ENCODE measurements at places on chromosomes 1 and 21.

GRCh38 chr1:43499898-43500297 is 30.8 kb upstream of the PTPRF start:
- DNase-seq, result no peak

GRCh38 chr1:33328817-33329216 is 7.9 kb upstream of the A3GALT2 start:
- no peak for DNase-seq

- no peak for DNase-seq
Measured at GRCh38 chr1:178142806-178143205, 48.9 kb downstream of the RASAL2 start.

- no peak for DNase-seq
Measured at GRCh38 chr1:8684590-8684989, 132.8 kb downstream of the RERE start.

GRCh38 chr1:246200738-246201137 is 306.3 kb downstream of the SMYD3 start:
- DNase-seq, result no peak

GRCh38 chr1:240737766-240738265 is 125.9 kb upstream of the GREM2 start:
- DNase-seq, result no peak

DNA sequence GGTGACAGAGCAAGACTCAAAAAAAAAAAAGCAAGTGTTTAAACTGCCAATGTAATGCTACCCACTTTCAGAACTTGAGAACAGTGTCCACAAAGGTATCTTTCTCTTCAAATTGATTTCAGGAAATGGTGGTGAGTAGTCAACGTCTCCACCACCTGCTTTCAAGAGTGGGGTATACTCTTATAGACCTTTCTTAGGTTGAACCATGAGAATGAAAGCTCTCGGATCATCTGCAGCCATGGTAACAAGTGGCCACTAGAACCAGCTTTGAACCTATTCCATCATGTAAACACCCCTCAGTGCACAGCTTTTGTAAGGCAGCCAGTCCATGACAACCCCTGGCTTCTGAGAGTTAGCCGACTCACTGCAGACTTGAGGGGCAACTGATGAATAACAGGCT is 107.4 kb downstream of the NTPCR start:
- DNase-seq, result no peak

DNA sequence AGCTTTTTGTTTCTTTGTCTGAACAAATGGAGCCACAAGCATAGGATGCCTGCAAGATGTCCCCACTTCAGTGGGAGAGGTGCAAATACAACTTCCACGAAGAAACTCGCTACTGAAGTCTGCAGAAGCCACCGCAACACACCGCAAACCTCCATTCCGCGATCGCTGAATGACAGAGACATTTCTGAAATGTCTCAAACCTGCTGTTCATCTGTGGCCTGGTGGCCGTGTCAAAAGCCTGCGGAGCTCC is 1.0 kb downstream of the TP53BP2 start:
- no peak for DNase-seq

DNA sequence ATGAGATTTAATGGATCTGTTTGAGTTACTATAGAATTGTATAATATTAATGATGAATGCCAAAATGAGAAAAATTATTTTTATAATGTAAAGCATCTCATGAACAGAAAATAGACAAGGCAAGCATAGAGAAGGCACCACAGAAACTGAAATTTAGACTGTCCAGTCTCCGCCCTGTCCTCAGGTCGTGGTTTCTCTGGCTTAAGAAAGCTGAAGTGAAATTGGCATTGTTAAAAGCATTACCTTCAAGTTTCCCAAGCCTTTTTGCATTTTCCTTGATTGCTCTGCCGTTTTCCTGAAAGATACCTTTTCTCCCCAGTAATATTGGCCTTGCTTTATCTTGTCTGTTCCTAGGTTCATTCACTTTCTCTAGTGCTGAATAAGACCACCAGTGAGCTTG is 58.0 kb downstream of the VPS13D start:
- no peak for DNase-seq

GRCh38 chr21:32946654-32947053 is 79.1 kb upstream of the OLIG2 start:
- no peak for DNase-seq

DNA sequence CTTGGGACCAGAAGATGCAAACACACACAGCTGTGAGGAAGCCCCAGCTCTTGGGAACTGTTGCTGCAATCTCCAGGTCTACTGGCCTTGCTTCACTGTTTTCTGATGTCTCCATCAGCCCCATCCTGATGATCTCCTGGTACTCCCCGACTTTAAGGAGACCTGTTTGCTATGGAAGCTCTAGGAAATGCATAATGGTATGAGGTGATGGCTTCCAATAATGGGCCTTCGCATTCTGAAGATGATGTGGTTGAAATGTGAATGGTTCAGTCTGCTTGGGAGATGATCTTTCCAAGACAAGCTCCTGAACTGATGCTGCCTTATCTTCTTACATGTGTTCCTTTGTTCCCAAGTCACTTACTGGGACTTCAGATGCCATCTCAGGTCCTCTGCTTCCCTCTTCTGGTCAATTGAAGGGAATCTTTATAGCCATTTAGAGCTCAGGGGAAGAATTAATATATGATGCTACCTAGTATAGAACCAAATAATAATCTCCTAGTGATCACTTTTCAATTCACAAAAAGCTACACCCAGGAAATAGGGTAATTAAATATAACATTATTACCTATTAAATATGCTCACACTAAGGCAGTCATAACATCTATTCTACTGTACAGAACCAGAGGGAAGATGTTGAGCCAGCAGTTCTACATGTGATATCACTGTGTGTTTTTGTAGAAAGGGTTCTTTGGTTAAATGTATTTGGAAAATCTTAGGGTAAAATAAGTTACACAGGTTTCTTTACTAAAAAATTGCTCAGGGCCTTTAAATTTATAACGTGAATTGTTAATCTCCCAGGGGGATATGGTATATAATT is 73.9 kb upstream of the VTCN1 start:
- peak; percentile 28 for DNase-seq

GRCh38 chr1:96865731-96866685 is 144.4 kb downstream of the PTBP2 start:
- peak; percentile 99 for DNase-seq

DNA sequence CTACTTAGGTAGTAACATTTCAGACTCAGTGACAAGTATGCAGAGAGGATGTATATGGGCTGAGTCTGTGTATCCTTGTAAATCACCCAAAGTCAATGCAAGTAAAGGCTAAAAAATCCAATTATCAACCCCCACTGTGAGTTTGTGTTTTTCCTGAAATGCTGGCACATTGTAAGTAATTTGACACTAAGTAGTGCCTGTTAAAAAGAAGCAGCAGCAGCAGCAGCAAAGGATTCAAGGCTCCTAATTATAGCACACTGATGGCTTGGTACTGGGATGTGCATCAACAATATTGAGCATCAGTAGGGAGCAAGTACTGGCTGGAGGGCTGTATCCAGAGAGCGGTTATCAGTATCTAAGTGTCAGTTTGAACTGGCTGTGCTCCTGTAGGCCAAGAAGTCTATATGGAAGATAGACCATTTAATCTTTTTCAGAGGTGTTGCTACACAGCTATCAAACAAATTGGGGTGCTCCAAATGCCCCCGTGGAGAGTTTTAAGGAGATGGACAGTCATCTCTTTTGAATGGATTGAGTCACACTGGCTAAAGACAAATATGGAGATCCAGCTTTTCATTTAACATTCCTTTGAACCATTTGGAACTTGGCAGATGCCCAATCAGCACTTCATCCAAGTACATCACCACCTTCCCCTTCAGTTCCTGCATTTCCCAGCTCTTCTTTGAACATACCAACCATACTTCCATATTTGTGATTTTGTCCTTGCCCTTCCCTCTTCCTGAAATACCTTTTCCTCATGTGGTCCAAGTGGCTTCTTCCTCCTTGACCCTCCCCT is 241.2 kb upstream of the ST6GALNAC5 start:
- no peak for DNase-seq

- peak; percentile 83 for DNase-seq
Measured at GRCh38 chr1:98104289-98104688, 183.5 kb upstream of the DPYD start.

DNA sequence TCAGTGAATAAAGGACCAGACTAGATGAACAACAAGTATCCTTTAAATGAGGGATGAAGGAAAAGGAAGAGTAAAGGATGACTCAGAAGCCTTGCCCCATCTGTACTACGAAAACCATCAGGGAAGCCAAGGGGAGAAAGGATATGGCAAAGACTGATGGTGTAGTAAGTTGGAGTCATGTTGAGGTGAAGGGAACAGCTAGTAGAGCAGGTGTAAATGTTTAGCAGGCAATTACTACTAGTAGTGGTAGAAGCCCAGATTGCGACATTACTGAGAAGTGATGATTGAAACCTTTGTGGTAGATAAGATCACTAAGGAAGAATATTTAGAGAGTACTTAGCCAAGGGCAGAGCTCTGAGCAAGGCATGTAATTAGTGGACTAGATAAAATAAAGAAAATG is 84.0 kb downstream of the PHTF1 start:
- DNase-seq, result no peak

- DNase-seq, result no peak
Measured at GRCh38 chr1:70536708-70537366, 125.8 kb downstream of the CTH start.

DNA sequence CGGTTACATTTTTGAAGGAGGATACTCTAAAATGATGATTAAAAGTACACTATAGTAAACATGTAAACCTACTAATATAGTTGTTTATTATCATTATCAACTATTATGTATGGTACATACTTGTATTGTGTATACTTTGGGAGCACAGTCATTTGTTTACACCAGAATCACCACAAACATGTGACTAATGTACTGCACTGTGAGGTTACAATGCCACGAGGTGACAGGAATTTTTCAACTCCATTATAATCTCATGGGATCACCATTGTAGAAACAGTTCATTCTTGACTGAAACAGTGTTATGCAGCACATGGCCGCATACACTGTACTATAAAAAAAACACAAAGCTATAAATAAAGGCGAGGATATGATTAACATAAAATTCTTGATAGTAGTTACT is 44.3 kb downstream of the GPATCH2 start:
- DNase-seq, result no peak

GRCh38 chr1:210490781-210491180 is 162.1 kb downstream of the HHAT start:
- DNase-seq, result no peak

GRCh38 chr1:43207229-43207853 is 35.2 kb downstream of the CFAP57 start:
- no peak for DNase-seq

GRCh38 chr1:209324901-209325871 is 258.3 kb upstream of the CAMK1G start:
- no peak for DNase-seq

- no peak for DNase-seq
Measured at GRCh38 chr1:12620488-12620865, 2.5 kb upstream of the DHRS3 start.

DNA sequence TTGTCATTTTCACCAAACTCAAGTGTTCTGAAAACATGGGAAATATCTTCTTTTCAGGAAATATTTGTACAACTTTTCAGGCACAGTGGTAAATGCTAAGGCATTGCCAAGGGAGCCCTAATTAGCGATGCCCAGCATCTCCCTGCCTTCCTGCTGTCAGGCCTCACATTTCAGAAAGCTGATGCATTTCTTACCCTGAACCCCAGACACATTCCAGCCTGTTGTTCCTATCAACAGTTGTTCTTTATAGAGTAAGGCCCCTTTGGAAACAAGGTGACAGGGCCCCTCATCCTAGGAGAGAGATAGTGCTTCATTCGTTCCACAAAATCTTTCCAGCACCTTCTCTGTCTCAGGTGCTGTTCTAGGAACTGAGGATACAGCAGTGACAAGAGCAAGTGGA is 135.9 kb upstream of the COA6 start:
- no peak for DNase-seq

- peak; percentile 68 for DNase-seq
Measured at GRCh38 chr1:161727256-161727924, 6.0 kb downstream of the FCRLB start.

GRCh38 chr21:34886240-34887104 is 162.6 kb downstream of the RUNX1 start:
- no peak for DNase-seq

DNA sequence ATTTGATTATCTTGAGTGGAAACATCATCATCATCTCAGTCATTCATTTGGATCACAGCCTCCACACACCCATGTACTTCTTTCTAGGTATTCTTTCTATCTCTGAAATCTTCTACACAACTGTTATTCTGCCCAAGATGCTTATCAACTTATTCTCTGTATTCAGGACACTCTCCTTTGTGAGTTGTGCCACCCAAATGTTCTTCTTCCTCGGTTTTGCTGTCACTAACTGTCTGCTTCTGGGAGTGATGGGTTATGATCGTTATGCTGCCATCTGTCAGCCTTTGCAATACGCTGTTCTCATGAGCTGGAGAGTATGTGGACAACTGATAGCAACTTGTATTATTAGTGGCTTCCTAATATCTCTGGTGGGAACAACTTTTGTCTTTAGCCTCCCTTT is 19.3 kb downstream of the OR10R2 start:
- DNase-seq, result no peak

DNA sequence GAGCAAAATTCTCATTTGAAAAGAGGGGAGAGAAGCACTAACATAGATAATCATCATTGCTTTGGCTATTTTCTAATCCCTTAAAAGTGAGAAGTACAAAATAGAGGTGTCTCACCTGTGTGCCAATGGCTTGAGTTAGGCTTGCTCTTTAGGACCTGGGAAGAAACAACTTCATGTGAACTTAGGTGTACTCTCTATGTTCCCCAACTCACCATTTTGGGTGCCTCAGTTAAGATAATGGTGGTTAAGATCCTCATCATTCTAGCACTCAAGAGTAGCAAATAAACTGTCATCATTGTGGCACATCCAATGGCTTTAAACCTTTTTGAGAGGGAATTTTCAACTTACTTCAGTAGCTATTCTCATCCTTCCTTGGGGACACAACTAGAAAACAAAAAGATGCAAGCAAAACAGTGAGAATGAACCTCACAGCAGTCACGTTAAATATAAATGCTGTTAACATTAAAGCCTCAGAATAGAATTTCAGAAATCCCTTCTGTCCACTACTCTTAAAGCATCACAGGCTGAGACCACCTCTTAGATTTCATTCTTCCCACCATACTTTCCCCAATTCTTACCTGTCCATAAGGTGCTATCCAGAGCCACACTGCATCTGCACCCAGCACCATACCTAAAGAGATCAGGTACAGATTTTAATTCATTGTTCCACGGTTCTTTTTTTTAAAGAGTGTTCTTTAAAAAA is 1.2 kb downstream of the GAS5 start:
- no peak for DNase-seq

- no peak for DNase-seq
Measured at GRCh38 chr1:228469413-228470162, 17.6 kb upstream of the RNF187 start.

DNA sequence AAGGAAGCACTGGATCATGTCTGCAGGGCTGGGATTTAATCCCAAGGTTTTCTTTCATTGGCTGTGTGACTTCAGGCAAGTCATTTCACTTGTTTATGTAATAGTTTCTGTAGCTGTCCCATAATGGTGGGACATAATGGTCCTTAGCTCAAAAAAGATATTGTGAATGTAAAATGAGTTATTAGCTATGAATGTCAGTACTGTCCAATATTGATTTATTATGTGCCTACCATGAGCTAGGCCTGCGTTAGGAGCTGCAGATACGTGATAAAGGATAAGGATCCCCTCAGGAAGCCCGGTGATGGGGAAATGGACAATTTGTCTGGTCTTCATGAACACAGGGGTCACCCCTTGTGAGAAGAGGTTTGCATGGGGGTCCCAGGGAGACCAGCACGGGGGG is 95.8 kb downstream of the PLXNA2 start:
- DNase-seq, result no peak

GRCh38 chr1:102071451-102071850 is 74.7 kb upstream of the OLFM3 start:
- DNase-seq, result no peak

- DNase-seq, result no peak
Measured at GRCh38 chr1:197440715-197441114, 172.7 kb downstream of the CRB1 start.

GRCh38 chr1:117147856-117148588 is 26.5 kb upstream of the TRIM45 start:
- DNase-seq, result no peak

Measured in skeletal muscle cell (primary cell).